ENCODE measurements at places on chromosomes 11 and 22.

- DNase-seq, result no peak
Measured at GRCh38 chr11:72840780-72841179, 26.6 kb downstream of the ATG16L2 start.

GRCh38 chr22:27564806-27565205 lies 236.8 kb downstream of the MN1 start:
- no peak for DNase-seq

DNA sequence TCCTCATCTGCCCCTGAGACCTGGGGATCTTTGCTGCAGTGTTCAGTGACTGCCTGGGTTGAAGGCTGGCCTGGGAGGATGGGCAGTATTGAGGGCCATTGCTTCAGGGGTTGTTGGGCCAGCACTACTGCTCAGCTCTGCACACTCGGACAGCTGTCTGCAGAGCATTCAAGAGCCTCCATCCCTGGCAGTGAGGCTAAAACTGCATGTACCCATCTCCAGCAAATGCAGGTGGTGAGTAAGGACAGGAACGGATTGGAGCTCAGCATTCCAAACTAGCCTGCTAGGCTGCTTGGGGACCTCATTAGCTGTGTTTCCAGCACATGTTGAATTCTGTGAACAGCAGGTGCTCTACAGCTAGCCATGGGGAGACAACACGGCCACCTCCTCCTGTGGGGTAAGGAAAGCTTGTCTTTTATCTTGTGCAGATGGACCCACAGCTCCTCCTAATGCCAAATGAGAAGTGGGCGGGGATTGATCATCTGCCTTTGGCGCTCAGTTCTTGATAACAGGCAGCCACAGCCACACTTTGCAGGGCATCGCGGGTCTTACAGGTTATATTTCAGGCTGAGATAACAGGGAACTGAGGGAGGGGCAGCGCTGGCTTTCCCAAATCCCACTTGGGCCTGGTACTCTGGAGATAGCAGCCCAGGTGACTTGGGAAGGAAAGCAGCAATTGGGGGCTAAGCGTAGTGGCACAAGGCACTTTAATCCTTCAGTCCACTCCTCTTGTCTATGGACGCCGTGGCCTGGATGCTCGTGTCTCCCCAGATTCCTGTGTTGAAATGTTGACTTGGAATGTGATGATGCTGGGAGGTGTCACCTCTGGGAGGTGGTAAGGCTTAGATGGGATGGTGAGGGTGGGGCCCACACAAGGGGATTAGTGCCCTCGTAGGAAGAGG lies 254.5 kb upstream of the B3GAT1 start:
- DNase-seq, result no peak

DNA sequence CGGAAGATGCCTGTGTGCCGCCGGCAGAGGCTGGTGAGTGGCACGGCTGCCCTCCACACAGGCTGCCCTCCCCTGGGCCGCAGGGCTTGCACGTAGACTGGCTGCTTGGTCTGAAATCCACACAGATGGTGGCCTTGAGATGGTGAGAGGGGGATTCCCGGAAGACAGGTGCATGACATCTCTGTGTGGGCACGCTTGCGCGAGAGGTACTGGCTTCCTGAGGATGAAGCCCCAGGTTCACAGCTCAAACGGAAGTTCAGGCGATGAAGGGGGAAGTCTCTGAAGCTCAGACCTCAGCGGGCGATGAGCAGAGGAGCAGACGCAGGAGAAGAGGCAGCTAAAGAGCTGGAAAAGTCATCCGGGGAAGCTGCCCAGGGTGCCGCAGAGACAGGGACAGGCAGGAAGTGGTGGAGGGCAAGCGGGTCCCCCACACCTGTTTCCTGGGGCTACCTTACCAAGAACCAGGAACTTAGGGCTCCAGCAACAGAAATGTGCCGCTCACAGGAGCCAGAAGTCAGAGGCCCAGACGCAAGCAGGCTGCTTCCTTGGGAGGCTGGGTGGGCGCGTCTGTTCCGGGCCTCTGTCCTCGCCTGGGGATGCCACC lies 7.2 kb downstream of the CRELD2 start:
- peak; percentile 74 for DNase-seq

DNA sequence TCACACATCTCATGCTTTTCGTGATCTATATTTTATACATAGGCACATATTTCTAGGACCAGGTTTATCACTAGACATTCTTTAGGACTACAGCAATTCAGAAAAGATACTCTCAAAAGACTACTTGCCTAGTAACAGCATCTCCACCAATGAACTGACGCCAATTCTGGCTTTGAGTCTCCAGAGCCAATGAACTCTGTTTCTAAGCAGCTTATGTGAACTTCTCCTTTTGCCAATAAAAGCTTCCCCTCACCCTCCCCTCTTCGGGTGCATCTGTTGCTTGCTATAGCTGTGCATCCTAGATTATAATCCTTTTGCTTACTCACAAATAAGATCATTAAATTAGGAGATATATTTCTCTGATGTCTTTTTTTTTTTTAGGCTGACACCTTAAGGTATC lies 11.4 kb upstream of the ANKK1 start:
- DNase-seq, result no peak

DNA sequence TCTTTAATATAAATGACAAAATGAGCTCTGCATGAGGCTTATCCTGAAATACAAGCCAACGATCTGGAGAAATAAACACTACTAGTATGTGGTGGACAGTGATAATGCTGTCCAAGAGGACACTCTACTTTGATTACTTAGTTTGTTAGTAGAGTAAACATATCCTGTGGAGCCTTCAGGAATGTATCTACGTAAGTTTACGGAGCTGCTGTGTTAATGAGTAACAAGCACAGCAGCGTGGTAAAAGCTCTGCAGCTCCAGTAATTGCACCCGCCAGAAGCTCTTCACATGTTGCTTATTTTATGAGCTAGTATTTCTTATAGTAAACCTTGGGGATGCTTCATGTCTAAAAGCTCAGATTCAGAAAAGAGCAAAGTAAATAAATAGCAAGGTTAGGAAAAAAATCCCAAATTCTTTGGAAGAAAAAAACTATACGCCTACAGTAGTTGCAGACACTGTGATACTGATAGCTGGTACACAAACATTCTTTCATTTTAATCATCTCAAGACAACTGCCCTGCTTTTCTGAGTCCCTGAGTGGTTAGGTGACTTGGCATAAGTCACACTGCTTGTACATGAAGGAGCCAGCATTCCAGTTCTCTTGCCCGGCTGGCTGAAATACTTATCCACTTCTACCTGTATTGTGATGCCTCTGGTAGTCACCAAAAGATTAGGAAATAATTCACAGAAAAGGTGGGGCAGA lies 32.7 kb upstream of the CCDC34 start:
- DNase-seq, result no peak

GRCh38 chr11:57604296-57605027 lies 7.0 kb downstream of the SERPING1 start:
- DNase-seq, result no peak

DNA sequence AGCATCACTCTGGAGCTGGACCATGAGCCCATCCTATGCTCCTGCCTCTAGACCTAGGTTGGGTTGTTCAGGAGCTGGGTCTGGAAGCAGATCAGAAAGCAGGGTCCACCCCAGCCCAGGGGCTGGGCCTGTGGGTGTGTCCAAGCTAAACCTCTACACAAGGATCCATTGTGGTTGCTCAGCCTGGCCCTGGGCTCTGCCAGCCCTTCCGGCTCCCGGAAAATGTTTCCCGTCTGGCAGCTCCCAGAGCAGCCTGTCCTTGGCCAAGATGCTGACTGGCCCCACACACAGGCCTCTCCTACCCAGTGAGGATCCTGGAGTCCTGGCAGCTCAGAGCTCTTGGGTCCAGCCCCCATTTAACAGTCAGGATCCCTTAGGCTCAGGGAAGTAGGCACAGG lies 35.3 kb upstream of the FCHSD2 start:
- no peak for DNase-seq

DNA sequence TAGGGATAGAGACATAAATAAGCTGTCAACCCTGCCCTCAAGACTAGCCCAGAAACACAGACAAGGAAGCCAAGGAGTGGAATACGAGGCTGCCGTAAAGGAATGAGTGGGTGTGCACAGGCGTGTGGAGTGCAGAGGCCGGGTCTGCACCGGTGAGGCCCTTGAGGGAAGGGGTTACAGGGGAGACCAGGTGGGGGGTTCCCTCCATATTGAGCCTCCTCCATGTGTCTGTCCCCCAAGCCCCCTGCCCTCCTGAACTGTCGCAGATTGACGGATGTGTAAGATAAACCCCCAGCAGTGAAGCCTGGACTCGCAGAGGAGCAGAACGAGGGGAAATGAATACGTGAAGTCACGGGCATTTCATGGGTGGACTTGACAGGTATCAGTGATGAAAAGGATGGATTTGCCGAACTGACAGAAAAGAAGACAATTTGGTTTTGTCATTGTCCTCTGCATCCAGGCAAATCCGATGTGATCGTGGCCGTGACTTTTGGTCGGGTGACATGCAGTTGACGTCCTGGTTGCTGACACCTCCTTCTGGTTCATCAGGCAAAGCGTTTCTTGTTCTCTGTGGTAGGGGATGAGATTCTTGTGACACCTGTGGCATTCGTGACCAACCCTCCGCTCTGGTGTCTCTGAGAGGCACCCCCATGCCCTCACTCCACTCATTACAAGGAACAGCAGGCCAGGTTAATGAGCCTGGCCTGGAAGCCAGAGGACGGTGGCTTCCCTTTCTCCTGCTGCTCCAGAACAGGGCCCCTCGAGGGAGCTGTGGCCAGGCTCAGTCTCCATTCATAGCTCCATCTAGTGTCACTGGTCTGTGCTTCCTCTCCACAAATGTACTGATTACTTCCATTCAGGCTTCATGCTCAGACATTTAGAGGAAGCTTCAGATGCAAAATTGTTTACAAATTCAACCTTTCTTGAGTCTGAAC lies 223.1 kb upstream of the B3GAT1 start:
- no peak for DNase-seq

GRCh38 chr11:113329725-113330124 lies 15.3 kb downstream of the TTC12 start:
- no peak for DNase-seq

- no peak for DNase-seq
Measured at GRCh38 chr22:46224044-46224897, 25.8 kb downstream of the CDPF1 start.

DNA sequence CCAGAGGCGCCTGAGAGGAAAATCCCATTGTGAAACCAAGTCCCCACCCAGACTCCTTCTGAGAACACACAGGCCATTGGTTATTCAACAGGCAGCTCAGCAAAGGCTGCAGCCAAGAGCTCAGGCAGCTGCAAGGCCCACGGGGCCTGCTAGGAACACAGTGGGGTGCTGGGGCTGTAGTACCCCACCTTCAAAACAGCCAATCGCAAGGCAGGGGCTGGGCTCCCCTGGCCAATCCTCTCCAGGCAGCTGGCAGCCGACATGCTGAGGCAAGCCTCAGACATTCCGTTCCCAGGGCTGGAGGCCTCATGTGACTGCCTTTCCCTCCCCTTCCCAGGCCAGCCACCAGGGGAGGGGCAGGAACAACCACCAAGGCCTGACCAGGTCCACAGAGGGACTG lies 6.6 kb downstream of the PRODH start:
- no peak for DNase-seq

DNA sequence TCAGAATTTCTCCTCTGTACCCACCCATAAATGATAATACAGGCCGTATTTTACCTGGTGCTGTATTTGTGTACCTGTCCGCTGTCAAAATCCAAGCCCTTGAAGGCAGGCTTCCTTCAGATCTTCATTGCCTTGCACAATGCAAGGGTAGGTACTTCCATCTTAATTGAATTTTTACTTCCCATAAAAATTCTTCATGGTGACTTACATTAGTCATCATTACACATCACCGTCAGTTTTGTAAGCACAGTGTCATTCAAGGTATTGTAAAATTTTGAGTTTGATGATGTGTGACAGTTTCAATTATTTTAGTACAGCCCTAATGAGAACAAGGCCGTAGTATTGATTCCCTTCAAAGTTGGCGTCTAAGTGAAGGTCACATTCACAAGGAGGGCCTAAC lies 770 bp upstream of the TSG101 start:
- no peak for DNase-seq

- DNase-seq, result peak; percentile 44
Measured at GRCh38 chr11:61834278-61835048, 6.4 kb downstream of the FADS2 start.

GRCh38 chr22:49645791-49646550 lies 181.7 kb downstream of the BRD1 start:
- DNase-seq, result no peak

DNA sequence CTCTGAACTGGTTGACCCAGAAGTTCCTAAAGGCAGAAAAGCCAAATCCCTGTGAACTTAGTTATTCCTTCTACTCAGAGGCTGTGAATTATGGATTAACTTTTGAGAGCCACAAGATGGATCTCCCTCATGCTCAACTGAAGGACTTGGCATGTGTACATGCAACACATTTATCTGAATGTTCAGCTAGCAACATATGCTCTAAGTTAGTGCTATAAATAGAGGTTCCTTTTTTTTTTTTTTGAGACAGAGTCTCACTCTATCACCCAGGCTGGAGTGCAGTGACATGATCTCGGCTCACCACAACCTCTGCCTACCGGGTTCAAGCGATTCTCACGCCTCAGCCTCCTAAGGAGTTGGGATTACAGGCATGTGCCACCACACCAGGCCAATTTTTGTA lies 40.1 kb downstream of the EIF4ENIF1 start:
- no peak for DNase-seq

DNA sequence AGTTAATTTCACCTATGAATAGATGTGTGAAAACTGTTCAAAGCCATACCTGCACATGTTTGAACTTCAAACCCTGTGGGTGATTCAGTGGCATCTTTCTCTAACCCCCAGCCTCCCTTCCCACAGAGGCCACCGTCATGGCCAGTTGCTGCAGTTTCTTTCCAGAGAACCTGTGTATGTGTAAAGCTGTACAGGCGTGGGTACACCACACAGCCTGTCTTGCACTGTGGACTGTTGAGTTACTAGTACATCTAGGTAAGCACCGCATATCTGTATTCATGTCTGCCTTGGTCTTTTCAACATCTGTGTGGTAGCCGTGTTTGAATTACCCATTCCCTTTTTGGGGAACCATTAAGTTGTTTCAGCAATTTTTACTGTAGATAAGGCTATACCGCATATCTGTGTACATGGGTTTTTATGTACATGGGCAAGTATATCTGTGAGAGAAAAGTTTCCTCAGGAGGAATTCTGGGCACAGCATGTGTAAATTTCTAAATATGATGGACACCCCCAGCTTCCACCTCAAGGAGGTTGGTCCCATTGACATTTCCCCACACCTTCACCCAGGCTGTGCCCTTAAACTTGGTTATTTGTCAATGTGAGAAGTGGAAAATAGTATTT lies 13.9 kb downstream of the NEAT1 start:
- no peak for DNase-seq
